COR-L47 (cell line): ENCODE measurements at places on chromosomes 1 and 21.
A peak's percentile ranks its signal among the peaks of the same experiment; 100 is the strongest.

- no peak for DNase-seq
Observed at GRCh38 chr1:99445486-99445885, 181.2 kb downstream of the PLPPR4 start.

GRCh38 chr1:3332043-3332442, 122.4 kb upstream of the ARHGEF16 start:
- DNase-seq: no peak

- DNase-seq: no peak
Observed at GRCh38 chr1:167477986-167478385, 40.3 kb downstream of the CD247 start.

DNA sequence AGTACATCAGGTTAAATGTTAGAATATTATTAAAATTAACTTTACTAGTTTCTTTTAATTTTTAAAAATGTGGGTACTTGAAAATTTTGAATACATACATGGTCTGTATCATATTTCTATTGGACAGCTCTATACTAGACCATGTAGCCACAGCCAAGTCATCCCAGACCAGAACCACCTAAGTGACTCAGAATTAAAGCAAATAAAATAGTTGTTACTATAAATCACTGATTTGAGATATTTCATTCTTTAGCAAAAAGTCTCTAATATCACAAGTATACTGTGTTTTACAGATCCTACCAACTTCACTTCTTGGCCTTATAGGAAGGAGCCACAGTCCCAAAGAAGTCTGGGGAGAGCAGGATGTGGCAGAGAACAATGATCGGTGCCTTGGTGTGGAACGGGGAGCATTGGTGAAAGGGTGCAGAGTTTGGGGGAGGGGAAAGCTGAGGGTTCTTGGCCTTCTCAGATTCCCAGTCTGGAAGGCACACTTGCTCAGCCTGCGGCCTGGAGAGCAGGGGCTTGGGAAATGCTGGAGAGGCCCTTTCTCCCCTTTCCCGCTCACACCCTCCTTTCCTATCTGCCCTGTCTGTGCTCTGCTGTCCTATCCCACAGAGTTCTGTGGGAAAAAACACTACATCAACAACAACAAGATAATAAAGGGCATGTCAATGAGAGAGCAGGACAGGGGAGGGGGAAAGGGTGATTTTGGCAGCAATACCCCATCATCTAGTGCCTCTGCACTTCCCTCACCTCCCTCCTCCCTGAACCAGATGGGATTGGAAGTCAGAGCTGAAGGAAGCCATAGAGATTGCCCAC, 122.1 kb downstream of the NGF start:
- DNase-seq: no peak

DNA sequence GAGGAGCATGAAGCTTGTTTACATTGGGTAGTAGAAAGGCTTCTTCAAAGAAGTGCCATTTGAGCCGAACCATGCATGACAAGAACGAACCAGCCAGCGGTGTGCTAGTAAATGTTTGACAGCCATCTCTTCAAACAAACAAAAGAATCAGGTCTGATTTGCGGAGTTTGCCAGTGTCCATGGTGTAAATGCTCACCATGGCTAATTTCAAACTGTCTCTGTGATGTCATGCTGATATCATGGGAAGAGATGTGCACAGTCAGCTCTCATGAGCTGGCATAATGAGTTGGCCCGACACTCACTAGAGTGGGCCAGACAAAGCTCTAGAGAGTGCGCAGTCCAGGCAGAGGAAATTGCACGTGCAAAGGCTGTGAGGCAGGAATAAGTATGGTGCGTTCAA, 101.1 kb downstream of the KAZN start:
- no peak for DNase-seq

GRCh38 chr1:200974711-200975110, 48.8 kb downstream of the KIF21B start:
- DNase-seq: no peak

- DNase-seq: no peak
Observed at GRCh38 chr1:210374600-210374953, 45.9 kb downstream of the HHAT start.

GRCh38 chr1:167829868-167830267, 84.1 kb downstream of the ADCY10 start:
- no peak for DNase-seq

GRCh38 chr1:93714356-93714755, 32.7 kb upstream of the BCAR3 start:
- DNase-seq: no peak

GRCh38 chr1:156938813-156939212, 18.4 kb downstream of the LRRC71 start:
- no peak for DNase-seq

DNA sequence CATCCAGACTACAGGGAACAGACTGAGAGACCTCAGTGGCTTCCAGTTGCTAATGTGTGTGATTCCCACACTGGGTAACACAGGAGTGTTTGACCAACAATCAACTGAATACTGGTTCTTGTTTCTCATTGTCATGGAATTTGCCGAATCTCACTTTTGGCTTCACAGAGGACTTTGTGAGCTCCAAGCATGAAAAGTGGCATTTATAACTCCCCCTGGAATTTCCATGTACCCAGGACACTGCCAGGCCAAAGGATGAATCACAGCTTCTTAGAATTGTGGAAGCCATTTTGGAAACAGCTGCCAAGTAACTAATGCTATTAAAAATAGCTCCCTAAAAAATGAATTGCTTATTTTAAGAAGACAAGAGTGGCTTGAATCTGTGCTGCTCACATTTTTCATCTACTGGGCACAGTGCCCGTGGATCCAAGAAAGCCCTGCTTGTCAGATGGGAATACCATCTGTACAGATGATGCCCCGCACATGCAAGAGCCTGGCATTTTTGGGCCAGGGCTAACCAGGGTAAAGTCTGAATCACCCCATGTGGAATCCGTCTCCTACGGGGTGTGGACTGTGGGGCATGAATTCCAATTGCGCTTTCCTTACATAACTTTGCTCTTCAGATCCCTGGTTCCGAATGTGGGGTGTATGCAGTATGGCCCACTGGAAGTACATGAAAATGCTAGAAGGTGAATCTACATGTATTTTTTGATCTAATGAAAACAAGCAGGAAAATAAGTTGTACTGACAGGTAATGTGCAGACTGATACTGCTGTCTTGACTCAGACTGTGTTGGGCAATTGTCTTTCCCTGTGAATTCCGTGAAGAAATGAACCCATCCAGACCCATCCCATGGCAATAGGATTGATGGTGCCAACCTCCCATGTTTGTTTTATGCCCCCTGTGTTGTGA, 487.3 kb downstream of the SIPA1L2 start:
- no peak for DNase-seq

- peak; percentile 86 for DNase-seq
Observed at GRCh38 chr1:206706298-206706791, 21.6 kb downstream of the MAPKAPK2 start.
